HS-5 (cell line): ENCODE measurements at places on chromosomes 12 and 14.

DNA sequence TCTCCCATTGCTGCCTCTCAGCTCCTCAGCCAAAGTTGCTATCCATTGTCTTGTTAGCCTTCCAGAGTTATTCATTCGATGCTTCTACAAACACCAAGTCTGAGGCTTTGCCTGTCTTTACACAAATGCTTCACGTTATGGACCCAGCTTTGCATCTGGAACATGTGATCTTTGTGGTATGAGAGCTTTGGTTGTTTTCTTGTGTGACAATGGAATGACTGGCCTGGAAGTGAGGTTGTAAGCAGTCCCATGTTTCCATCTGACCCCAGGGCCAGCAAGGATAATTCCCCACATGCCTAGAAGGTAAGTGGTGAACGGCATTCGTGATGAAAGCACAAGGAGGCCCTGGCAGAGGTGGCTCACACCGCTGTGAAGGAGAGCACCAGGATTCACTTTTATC, 866.7 kb upstream of the TMEM132C start:
- no peak for DNase-seq

DNA sequence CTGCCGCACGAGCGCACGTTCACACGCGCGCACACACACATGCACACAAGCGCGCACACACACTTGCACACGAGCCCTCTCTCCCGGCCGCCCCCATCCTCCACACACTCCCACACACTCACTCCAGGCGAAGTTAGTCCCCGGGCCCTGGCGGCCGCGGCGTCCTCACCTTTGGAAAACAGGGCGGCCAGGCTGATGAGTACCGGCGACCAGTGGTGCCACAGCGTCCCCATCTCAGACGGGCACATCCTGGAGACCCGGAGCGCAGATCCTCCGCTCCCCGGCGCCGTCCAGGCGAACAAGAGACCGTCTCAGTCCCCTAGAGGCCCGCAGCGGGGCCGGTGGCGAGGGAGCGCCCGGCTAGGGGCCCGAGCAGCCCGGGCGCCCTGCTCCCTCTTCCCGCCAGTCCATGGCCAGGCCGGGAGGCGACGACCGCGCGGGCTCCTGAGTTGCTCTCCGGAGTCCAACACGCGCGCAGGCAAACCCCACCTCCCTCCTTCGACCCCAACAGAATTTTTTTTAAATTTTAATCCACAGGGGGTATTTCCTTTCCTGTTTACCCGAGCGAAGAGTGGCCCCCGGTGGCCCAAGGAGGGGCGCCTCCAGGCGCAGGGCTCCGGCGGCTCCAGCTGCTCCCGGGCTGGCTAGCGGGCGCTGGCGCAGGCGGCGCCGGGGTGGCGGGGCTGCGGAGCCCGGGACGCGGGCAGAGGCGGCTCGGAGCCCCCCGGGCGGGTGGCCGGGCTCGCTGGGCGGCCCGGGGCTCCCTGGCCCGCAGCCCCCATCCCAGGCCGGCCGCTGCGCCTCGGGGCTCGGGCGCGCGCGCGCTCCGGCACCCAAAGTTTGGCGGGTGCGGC, 506 bp downstream of the TMEM132D start:
- DNase-seq = no peak

DNA sequence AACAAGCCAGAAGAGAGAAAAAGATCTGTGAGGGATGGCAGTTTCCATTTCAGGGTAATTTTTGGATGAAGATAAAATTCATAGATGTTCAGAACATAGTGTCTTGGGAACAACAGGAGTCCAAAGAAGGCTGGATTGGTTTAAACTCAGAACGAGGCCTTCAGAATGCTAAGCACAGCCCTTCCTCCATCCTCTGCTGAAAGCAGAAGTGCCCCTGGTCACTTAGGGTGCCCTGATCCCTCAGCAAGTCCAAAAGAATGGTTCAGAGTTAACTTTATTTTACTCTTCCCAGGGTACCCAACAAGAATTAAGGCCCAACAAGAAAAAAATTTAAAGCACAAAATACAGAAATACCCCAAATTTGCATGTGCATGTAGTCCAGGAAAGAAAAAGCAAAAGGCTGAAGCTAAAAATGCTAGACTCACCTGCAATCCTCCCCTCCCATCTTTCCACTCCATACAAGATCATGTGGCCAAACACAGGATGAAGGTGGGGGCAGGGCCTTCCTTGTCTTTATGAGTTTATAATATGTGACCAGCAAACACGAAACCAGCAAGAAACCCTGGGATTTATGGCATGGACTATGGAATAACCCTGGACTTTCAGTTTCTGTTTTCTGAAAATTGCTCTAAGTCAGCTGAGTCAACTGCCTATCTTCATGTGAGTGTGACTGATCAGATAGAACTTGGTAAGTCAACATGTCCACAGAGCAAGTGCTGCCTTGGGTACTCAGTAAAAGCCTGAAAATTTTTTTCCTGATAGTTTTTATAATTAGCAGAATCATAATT, 21.2 kb downstream of the MAX start:
- DNase-seq = no peak

DNA sequence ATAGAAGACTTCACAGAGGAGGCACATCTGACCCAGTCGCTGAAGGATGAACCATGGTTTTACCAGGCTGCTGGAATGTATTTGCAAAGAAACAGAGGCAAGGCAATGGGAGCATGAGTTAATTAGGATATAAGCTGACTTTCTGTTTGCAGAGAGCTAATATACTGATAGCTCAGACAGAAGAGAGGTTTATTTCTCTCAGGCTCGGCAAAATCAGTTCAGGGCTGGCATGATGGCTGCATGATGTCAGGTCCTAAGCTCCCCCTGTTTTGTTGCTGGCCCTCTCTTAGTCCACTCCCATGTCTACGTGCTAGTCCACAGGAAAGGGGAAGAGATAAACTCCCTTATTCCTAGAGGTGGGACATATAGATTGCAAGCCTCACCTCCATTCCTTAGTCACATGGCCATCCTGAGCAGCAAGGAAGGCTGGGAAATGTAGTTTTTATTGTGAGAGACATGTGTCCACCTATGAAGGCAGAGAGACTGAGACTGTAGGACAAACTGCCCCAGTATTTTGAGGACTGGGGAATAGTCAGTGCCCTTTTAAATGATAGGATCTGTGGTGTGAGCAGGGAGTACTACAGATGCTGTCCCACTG, 224.5 kb downstream of the VRK1 start:
- no peak for DNase-seq

DNA sequence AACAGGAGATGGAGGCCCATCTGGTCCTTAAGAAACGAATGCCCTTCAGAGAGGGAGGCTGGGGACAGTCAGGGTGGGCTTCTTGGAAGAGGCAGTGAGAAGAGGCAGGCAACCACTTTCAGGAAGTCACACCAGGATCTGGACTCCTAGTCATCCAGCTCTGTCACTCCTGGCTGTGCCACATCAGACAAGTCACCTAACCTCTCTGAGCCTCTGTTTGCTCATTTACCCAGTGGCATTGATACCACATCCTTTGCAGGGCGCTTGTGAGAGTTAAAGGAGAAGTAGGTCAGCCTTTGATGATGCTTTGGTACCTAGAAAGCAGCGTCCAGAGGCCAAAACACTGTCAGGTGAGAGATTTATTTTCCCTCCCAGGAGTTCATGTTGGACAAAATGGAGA, 11.1 kb downstream of the CCDC197 start:
- DNase-seq = no peak

DNA sequence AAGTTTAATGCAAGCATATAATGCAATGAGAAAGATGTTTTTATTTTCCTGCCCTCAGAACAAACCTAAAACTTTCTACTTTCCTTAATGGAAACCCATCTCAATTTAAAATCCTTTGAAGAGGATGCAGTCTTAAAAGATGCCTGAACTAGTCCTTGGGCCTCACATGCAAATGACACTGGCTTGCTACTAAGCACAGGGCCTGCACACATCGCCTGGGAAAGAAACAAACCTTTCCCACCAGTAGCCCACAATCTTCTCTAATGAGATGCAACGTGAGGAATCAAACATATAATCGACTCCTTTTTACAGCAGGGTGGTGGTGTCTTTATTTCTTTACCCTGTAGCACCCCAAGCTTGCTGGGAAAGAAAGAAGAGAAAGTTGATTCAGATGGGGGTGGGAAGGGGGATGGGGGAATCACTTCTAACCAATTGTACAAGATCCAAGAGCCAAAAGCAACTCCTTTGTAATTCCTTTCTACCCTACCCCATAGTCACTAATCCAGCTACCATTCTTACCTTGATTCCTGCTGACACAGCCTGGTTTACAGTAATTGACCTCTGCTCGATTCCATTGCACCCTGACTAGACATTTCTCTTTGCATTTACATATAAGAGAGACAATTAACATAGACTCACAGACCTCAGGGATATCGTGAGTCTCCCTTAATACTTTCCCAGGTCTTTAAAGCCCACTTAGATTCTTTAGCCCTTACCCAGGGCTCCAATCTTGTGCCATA, 69.5 kb upstream of the FERMT2 start:
- no peak for DNase-seq

- DNase-seq = no peak
These were observed 8.8 kb upstream of the TEX22 start for GRCh38 chr14:105389534-105389933.
